Right ventricle myocardium inferior (tissue), 1 donor: ENCODE measurements at places on chromosomes 12 and 14.

DNA sequence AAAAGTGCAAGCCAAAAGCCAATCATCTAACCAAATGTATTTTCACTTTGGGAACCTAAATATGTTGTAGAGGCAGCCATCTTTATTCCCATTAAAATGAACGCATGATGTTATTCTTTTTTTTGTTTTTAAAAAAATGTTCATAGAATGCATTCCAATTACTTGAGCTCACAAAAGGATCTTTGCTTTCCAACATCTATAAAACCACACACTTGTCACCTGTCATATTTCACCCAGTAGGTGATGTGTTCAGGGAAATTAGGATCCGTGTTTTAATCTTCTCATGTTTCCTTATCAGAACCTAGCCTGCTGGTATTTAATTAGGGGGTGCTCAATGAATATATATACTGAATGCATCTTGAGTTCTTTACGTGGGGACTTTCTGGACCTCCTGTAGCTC lies 13.6 kb downstream of the TTC8 start:
- DNase-seq, result no peak

DNA sequence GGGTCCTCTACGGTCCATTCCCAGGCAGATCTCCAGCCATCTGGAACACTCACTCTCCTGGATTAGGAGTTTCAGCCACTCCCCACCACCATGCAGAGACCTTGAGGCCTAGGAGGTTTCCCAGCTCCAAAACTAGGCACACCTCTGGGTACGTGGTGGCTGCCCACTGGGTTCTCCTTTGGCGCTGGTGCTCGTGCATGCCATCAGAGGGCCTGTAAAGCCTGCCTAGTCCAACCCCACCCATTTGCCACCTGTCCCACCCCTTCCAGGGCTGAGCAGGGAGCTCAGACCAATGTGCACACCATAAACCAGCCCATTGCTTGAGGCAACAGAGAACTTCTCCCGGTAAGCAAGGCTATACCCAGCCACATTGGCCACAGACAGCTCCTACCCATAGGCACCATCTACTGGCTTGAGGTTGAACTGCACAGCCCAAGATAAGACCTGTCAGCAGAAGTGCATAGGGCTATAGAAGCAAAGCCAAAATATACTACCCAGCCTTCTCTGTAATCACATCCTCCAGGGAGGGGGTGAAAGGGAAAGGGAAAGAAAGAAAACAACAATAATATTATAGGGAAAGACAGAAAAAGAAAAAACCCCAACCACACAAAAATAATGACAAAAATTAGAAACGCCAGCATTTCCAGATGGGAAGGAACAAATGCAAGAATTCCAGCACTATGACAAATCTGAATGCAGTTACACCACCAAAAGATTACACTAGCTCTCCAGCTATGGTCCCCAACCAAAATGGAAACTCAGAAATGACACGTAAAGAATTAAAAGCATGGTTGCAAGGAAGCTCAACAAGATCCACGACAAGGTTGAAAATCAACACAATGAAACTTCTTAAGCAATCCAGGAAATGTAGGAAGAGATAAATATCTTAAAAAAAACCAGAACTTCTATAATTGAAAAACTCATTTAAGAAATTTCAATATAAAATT lies 111.9 kb upstream of the CCDC175 start:
- peak; percentile 63 for DNase-seq

DNA sequence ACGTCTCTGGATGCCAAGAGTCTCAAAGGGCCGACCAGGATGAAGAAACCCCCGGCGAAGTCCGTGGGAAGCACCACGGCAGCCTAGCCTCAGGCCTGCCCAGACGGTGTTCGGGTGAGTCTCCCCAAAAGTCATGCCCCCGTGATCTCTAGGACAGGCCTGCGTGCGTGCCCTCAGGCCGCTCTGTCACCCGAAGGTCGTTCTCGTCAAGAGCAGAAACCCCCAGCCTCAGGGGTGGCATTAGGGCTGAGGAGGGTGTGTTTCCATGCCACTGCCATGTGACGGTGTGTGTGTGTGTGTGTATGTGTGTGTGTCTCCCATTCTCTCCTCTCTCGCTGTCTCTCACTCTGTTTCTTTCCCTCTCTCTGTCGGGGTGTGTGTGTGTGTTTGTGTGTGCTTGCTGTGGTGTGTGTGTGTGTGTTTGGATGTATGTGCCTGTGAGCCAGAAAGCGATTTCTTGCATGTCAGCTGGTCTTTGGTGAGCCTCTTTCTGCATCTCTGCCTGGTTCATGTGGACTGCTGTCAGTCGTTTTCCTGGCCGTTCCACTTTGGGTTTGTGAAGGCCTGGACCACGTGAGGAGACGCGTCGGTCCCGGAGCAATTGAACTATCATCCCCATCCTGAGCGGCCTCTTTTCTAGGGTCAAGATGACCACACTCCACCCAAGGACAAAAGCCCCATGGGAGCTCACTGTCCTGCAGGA lies 772.5 kb upstream of the ALG10B start:
- DNase-seq, result no peak

- no peak for DNase-seq
Observed at GRCh38 chr14:71483154-71483553, 449.1 kb upstream of the RGS6 start.

- DNase-seq, result no peak
Observed at GRCh38 chr12:86445356-86445755, 189.2 kb upstream of the MGAT4C start.
